ENCODE measurements at places on chromosomes 2 and 18.

DNA sequence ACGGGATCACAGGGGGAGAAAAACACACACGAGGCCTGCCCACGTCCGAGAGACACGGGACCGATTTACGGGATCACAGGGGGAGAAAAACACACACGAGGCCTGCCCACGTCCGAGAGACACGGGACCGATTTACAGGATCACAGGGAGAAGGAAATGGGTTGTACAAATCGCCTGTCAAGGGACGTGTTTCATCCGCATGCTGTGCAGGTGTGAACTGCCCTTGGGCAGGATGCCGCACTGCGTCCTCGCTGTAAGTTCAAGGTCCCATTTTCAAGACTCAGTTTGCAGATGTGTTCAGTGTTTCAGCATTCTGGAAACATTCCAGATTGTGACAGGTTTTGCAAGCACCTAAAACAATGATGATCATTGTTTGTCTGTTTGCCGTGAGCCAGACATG is 2.3 kb upstream of the KCNG2 start:
- DNase-seq: no peak

- peak; percentile 85 for DNase-seq
These were observed 255.8 kb downstream of the GLI2 start for GRCh38 chr2:120991441-120991840.

DNA sequence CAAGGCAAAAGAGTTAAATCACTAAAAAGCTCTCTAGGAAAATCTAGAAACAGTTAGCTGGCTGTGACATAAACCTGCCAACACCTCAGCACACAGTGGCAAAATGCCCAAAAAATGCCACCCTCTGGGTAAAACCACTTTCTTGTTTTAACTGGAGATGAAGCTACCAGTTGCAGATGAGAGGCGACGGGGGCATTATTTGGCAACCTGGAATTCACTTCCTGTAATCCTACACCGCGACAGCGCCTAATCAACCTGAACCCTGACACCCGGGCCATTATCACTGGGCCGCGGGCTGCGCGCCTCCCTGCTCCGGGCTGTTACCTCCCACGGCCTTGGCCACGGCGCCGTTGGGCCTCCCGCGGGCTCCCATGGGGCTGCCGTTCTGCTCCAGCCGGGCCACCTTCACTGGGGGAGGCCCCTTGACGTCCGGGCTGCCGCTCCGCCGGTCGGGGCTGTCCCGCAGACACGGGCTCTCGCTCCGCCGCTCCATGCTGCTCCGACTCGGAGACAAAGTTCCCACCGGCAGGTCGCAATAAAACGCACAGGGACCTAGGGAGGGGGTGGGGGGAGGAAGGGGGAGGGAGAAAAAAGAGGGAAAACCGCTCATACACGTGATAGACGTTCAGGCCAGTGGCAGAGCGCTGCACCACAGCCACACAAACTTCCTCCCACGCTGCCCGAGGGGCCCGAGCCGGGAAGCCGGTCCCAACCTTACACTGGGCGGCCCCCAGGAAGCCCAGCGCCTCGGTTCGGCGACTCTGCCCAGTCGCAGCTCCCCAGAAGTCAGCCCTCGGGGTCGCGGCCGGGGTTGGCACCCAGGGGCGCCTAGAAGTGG is 2.0 kb downstream of the SATB2 start:
- DNase-seq: peak; percentile 84

DNA sequence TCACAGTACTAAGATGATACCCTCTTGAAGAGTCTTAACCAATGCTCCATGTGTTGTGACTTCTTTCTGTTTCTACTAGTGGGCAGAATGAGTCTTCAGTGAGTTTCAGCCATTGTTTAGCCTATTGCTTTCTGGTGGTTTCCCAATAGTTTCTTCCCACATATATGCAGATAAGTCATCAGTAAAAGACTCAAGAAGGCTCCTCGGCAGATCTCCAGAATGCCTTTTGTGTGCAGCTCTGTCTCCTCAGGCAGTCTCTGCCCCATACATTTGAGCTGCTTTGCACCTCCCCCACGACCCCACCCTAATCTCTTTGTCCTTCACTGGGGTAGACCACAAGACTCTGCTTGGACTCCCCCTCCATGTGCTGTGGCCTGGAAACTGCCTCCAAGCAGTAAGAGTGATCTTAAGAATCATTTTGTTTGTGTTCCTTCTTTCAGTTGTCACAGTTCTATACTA is 71.6 kb upstream of the CHRNA1 start:
- peak; percentile 30 for DNase-seq

DNA sequence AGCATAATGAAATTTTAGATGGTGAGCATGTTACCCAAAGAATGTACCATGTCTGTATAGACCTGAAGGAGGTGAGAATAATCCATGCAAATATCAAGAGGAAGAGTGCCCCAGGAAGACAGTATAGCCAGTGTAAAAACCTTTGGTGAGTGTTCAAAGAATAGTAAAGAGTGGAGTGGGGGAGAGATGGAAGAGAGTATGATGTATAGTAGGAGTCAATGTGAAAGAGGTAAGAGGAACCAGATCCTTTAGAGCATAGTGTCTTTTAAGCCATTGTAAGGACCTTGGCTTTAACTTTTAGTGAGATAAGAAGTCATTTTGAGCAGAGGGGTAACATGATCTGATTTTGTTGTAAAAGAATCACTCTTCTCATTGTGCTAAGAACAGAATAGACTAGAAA is 1052.3 kb upstream of the ZEB2 start:
- no peak for DNase-seq

DNA sequence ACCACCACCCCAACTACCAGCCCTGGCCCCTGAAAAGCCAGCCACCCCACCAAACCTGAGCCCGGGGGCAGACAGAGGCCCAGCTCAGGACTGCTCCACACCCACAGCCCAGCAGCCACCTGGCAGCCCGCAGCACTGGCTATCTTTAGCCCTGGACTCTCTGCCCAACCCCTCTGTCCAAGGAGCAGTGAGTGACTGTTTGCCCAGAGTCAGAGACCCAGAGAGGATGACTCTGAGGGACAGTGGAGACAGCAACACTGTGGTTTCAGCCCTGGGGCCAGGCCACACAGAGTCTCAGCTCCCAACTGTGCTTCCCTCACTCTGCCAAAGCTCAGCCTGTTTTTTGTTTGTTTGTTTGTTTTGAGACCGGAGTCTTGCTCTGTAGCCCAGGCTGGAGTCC is 32.6 kb downstream of the BIN1 start:
- DNase-seq: no peak

- DNase-seq: no peak
These were observed 73.6 kb upstream of the GLI2 start for GRCh38 chr2:120662046-120662445.

DNA sequence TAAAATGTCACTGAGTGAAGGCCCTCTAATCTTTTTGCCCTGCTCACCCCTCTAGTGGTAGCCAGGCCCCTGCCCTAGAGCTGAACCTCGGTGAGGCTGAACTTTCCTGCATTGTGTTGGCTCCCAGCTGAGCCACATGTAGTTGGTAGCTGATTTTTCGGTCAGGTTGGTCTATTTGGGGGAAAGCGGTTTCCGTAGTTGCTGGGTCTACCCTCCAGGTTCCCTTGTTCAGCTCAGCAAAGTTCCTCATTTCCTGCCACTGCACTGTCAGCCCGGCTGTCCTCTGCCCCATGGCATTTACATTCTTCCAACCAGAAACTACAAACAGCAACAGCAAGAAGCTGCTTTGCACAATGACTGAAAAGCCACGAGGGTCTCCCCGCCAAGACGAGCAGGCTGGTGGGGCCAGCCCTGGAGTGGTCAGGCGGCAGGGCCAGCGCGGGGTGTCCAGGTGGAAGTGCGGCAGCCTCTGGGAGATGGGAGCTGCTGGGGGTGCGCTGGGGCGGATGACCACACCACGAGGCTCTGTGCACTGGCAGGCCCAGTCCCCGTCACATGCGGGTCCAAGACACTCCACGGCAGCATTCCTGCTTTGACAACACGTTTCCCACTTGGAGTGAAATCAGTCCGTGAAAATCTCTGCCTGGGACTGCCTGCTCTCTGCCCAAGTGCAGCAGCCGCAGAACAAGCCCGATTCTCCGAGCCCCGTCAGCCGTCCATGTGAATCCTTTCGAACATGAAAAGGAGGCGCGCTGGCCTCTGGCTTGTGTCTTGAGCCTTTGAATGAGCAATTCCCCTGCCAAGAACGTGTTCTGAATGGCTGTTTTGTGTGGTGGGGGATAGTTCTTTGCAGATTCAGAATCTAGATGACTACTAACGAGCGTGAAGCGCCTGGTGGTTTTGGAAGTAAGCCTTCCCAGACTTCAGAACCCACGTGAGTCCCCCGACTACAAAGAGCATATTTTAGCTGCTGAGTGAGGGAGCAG is 159.4 kb downstream of the ASB1 start:
- DNase-seq: no peak

DNA sequence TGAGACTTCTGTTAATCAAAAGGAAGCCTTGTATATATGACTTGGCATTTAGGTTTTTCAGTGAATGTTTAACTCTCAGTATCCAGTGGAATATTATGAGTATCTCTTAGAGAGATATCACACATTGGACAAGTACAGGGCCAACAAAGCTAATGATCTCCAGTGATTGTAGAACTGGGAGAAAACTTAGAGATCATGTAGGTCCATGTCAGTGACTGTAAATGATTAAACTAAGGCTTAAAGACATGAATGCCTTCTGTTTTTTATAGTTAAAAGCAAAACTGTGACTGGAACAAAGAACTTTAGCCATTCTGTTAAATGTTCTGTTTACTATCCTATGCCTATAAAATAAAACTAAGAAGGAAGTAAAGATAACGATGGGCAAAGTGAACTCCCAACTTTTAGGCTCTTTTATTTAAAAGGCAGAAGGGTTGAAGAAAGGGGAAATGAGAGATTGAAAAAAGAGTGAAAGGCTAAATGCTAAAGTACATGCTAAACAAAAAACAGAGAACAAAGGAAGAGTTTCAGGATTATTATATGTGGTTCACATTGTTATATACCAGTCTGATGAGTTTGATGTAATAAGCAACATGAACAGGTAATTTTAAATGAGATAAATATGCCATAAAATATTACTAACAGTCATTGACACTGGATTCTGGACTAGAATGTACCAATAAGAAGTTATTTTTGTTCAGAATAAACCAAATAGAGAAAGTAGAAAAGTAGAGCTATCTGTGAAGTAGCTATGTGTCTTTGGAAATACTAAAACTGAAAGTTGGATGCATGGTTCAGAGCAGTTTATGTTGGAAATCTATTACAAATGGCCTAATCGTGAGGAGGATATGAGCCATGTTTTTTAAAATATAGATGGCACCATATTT is 37.1 kb upstream of the TNFRSF11A start:
- DNase-seq: no peak
